ENCODE measurements at places on chromosomes 6 and 20.

GRCh38 chr6:134049176-134049575 is 3.2 kb downstream of the SLC2A12 start:
- DNase-seq, result no peak

- DNase-seq, result no peak
These were observed 22.2 kb downstream of the CHMP4B start for GRCh38 chr20:33833333-33833732.

- no peak for DNase-seq
These were observed 132.8 kb downstream of the LAMA2 start for GRCh38 chr6:129015721-129016120.

- no peak for DNase-seq
These were observed 98.7 kb upstream of the PMEPA1 start for GRCh38 chr20:57808264-57809070.

GRCh38 chr6:112018619-112019416 is 35.1 kb upstream of the CCN6 start:
- no peak for DNase-seq

GRCh38 chr6:79375635-79376337 is 141.3 kb upstream of the HMGN3 start:
- no peak for DNase-seq

DNA sequence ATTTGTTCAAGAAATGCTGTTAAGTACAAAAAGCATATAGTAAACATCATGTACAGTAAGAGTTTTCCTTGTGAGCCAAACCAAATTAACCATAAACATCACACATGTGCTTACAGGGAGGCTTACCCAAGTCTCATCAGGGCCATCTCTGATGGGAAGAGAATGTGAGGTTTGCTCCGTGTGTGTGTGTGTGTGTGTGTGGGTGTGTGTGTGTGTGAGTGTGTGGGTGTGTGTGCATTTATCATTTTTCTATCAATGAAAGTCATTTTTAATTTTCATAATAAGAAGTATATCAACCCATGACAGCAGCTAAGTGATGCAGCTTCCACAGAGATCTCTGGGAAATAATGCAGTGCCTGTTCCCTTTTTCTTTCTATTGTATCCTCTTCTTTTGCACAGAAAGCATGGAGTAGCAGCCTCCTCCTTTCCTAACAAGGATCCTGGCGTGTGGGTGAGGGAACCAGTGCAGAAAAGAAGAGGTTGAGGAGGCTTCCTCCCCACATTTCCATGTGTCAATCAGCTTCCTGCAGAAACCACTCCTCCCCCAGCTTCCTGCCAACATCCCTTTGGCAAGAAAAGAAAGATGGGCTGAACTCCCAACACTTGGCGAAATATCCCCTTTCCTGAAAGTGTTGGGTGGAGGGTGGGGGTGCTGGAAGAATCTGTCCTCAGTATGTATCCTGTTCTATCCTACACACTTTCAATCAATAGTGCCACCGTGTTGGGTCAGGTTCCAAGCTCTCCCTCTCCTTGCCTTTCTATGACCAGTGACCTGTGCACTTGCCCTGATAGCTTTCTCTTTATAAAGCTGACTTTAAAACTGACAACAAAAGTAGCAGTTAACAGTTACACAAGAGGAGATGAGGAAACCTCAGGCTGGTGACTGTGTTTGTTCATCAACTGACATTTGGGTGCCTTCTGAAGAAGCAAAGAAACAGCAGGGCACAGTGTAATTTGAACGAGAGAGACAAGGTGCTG is 251.8 kb upstream of the CITED2 start:
- DNase-seq, result no peak

GRCh38 chr20:45299786-45300185 is 6.9 kb upstream of the RBPJL start:
- DNase-seq, result no peak

- DNase-seq, result no peak
These were observed 27.6 kb upstream of the MRPS18A start for GRCh38 chr6:43715056-43715788.

- no peak for DNase-seq
These were observed 48.0 kb downstream of the VAPB start for GRCh38 chr20:58436868-58437645.

GRCh38 chr6:35343092-35343834 is 905 bp downstream of the PPARD start:
- DNase-seq, result no peak

DNA sequence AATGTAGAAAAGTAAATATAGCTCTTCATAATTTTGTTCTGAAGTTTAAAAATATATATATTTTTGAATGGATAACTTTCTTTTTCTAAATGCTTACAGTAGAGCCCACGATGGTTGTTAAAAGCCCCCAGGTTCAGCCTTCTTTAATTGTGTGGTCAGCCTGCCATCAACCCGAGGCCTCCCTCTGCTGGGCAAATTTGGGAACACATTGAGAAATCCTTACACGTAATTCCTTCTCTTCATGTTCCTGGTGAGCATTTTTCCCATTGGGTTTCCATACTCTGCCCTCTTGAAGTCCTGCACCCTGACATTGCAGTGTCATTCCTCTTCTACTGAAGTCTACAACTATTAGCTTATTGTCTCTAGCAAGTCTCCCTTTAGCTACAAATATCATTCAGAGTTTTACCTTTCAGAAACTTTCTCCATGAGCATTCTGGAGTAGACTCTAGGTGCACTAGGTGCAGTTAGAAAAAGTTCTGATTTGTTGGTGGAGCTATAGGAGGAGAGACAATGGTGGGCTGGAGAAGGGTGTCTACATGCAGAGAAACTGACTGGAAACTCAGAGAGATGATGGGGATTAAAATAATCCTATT is 40.6 kb downstream of the TRIM38 start:
- peak; percentile 64 for DNase-seq

- no peak for DNase-seq
These were observed 6.9 kb upstream of the CD40 start for GRCh38 chr20:46111028-46111835.
